GM12892 (cell line): ENCODE measurements at places on chromosomes 3 and 15.
A peak's percentile ranks its signal among the peaks of the same experiment; 100 is the strongest.

DNA sequence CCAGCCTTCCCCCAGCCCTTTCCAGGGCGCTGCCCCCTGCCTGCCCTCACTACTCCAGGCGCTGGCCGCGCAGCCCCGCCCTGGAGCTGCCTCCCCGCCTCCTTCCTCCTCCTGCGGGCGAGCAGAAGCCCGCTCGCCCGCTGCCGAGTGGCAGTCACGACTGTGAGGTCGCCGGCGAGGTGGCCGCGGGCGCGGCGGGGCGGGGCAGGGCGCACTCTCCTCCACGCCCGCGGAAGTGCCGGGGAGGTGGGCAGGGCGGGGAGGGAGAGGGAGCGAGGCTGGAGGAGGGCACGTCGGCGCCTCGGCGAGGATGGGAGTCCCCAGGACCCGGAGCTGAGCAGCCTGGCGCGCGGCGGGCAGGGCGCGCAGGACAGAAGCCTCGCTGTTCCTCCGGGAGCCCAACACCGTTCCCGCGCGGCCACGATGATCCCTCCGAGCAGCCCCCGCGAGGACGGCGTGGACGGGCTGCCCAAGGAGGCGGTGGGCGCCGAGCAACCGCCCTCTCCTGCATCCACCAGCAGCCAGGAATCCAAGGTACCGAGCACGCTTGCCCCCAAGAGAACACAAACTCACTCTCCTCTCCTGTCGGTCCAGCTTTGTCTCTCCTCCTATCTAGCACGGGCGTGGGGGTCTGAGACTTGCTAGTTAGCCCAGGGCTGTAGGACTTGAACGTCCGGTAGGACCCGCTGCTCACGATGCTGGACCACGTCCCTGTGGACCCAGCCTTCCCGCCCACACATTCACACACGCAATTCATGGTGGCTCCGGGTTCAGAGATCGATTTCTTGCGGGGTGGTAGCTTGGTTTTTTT is at the start of gene STAC:
TSS of gene STAC (plus strand) at position 284 of the 811 bp plus-strand sequence. CDS start at position 424, 140 bp downstream.
- peak; percentile 5 for DNase-seq

GRCh38 chr3:63051920-63052319 is 176.7 kb upstream of the CADPS start:
- DNase-seq, result no peak

DNA sequence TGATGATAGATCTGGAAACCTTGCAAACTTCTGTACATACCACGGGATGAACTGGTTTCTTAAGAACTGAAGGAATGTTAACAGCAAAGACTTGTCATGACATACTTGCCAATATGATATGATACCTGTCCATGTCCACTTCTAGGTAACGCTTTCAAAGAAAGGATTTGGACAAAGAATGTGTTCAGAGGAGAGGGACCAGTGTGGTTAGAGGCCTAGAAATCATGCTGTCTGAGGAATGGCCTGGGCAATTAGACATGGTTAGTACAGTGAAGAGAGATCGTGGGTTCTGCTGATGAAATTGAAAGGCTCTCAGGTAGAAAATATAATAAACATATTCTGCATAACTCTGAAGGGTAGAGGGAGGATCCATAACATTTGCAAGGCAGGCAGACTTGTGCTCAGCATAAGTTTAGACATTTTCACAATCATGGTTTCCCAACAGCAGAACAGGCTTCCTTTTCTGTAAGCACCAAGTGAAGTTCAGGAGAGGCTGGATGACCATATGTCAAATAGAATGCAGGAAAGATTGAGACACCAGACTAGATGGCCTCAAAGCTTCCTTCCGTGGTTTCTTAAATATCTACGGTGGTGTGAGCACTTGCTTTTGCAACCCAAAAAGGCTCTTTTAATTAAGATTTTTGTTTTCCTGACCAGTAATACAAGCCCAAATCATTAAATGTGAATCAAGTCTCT is 39.9 kb downstream of the TGFBR2 start:
- no peak for DNase-seq

DNA sequence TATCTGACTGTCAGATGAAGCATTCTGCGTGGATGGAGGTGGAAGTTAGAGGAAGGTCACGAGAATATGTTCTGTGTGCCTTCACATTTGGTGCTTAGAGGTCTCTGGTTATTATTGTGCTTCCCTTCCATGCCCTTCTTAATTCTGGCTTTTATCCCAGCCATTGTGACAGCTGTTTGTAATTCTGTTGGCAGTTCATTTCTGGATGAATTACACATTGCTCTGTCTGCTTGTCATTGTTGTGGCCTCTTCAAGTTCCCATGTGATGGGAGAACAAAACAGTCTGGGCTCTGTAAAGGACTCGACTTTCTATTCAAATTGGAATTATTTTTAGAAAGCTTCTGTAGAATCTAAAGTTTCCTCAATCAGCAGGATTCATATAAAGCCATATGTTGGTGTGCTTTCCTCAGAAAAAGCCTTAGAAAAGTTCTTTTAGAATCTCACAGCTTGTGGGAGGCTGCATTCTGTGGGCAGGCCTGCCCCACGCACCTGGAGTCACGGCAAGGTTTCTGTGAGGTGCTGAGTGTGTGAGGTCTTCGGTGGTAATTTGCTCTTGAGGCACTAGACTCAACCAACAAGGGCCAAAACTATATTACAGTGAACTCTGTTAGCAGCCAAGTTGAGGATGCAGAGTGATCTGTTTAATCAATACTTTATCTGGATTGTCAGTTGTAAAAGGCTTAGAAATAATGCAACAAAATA is 397.4 kb upstream of the AZI2 start:
- DNase-seq, result no peak

- DNase-seq, result no peak
Observed at GRCh38 chr15:99426431-99427105, 139.2 kb upstream of the MEF2A start.

DNA sequence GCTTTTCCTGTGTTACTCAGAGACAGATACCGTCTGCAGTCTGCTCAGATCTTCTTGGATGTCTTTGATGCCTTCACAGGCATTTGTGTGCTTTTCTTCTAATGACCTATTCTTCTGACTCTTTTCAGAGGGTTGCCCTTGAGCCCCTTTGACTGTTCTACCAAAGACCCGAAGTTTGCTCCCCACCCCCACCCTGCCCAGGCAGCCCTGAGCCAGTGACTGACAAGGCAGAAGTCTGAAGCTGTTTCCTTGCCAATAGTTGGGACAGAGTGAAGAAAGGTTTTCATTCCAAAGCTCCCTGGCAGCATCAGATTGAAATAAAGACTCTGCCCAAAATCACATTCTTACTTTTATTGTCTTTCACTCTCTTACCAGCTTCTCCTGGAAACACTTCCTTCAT is 9.0 kb upstream of the ATP13A5 start:
- no peak for DNase-seq

DNA sequence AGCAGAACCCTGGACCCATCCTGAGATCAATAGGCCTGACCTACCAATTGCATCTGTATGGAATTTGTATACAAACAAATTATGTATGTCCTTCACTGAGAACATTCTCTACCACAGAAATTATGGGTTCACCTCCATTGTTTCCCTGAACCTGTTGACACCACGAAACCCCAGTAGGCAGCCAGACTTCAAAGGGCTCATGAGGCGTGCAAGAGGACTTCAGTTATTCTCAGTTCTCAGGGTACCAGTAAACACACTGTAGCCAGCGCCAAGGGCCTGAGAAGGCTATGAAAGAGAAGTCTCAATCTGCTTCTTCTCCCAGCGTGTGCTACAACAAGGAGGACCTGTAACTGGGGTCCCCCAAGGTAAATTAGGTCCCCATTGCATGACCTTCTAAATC is 254.9 kb upstream of the GOLGA6L4 start:
- DNase-seq, result no peak

GRCh38 chr3:131591394-131592014 is 88.7 kb upstream of the MRPL3 start:
- DNase-seq, result no peak

DNA sequence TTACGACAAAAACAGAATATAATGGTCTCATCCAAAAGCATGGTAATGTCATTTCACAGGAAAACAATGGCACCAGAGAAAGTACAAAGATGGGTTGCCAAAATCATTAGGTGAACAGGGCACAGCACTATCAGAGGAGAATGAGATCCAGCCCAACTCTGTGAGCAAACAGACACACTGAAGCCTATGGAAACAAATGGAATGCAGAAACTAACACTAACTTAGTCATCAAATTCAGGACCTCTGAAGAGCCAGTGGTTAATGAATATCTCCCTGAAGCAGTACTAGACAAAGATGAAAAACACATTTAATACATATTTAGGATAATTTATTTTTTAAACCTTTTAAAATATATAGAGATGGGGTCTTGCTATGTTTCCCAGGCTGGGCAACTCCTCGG is 14.6 kb upstream of the RPS17 start:
- DNase-seq, result no peak

DNA sequence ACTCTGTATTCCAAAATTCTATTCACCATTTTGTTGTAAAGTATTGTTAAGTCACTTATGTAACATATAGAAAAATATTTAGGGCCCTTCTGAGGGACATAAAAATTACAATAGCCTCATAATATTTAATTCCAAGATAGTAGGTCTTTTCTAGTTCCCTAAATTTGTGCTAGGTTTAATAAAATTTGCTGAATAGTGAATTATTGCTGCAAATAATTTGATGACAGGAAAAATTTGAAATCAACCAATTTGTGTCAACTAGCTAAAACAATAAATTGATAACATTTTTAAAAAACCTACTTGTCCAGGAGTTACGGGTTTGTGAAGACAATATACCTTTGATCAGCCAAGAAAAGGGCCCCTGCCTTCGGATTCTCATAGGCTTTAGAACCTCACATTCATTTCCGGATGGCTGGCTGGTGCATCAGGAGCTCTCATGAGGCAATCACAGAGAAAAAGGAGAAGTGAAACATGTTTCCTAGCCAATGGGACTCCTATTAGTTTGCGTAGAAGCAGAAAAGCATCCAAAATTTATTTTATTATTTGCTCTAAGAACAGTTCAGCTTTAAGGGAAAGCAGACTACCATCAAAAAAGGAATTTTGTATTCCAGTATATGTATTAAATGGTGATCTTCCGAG is 177.2 kb downstream of the LRRC3B start:
- no peak for DNase-seq

- no peak for DNase-seq
Observed at GRCh38 chr15:92579486-92579885, 76.1 kb downstream of the FAM174B start.

- DNase-seq, result no peak
Observed at GRCh38 chr3:172341482-172342059, 106.7 kb downstream of the GHSR start.

DNA sequence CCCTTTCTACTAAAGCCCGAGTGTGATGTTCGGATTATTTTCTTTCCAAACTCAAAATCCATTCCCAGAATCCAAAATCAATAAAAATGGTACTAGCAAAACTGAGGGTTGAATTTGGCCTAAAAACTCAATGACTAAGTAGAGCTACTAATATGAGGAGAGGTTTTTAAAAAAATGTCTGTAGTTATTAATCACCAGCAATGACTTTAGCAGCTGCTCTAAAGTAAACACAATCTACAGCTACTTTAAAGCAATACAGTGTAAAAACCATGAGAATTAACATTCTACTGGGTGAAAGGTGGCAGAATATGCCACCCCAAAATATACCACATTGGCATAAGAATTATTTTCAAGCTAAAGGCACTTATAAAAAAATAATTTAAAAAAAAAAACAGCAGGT is 23.5 kb downstream of the FHIT start:
- no peak for DNase-seq

DNA sequence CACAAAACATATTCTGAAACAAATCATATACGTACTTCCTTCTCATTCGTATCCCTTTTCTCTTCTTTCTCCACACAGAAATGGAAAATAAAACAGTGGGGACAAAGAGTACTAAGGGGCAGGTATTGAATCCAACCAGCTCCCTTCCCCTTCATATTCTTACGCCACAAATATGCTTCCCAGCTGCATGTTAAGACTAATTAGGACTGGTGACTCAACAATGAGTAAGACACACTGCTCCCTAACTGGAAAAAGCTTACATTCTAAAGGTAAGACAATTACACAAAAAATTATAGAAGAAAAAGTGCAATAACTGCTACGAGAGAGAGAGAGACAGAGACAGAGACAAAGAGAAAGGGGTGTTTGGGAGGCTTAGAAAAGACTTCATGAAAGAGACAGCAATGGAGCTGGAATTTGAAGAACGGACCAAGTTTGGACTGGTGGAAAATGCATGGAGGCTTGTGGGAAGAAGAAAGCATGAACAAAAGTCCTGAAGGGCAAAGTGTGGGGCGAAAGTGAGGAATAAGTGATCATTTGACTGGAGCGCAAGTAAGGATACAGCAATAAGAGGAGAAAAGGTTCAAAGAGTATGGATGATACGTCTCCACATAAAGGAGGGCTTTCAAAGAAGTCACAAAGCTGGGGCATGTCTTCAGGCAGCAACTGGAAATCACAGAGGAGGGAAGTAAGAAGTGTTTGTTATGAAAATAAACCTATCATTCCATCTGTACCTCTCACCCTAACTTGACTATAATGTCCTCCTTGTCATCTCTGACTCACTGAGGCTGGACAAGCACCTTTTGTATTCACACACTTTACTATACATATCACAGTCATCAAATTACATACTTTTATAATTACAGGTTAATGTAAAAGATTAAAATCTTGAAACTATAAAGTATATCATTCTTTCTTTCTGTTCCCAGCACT is 49.2 kb downstream of the RYK start:
- no peak for DNase-seq

DNA sequence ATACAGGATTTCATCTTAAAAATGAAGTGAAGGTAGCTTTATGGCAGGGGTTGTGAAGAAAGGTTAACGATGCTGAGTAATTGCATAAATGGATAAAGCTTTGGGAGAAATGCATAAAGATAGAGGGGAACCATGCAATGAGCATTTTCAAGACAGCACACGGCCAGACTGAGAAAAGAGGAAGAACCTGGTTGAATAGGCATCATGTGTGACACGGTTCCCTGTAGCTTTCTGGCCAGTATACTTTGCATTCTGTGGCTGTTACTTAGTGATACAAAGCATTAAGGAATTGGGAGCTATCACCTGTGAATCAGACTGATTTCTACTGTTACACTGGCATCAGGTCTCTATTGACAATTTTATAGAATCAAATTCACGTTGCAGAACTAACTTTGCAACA is 33.3 kb downstream of the NR2C2 start:
- no peak for DNase-seq

DNA sequence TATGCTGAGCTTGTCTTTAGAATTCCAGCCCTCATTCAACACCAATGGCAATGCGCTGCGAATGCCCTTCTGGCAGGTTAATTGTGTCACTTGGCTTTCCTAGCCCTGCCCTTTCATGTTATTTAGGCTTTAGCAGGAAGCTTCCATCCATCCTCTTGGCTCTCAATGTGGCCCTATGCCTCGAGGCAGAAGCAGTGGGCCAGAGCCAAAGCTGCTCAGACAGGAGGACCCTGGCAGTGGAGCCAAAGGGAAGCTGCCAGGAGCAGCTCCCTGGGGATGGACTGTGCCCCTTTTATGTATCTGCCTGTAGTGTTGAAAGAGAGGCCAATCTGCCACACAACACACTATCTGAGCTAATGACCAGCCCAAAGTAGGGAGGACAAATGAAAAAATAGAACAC is 376.4 kb downstream of the CTNNB1 start:
- DNase-seq, result no peak

DNA sequence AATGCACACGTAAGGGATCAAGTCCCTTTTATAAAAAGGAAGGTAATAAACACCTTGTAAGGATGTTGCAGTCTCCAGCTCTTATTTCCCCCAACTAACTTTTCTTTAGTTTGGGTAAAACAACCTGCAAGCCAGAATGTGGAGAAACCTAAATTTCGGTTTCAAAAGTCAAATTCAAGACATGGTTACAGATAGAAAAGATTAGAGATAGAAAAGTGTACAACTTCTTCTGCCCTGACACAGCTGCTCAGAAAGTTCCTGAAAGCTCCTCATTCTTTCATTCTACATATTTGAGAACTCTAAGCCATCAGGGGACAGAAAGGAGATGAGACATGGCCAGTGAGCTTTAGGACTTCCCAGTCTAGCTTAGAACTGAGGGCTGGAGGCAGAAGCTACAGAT is 574.9 kb downstream of the DIPK2A start:
- no peak for DNase-seq
